ENCODE measurements at places on chromosomes 2 and 18.
A peak's percentile ranks its signal among the peaks of the same experiment; 100 is the strongest.

DNA sequence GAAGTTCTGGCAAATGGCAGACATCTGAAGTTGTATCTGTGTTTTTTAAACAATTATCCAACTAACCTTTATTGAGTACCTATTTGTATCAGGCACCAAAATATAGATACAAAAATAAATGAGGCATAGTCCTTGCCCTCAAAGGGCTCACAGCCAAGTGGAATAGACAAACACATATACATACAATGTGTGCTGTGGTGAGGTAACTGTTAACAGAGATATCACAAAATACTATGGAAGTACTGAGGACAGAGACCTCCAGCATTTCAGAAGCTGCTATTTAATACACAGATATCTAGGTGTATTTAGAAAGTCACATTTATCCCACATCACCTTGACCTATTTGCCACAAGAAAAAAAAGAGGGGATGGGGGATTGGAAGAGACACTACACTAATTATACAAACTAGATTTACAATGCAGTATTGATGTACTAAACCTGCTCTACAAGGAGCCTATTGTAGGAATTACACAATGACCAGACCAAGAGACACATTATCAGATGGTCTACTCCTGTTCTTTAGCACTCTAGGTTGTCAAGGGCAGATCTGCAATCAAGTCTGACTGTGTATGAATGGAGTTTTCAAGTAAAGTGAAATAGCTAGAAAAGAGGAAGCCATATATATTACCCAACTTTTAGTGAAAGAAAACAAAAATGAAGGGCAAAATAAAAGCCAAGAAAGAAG, 62.2 kb downstream of the SPIRE1 start:
- DNase-seq: no peak

GRCh38 chr2:239401067-239401880, 454 bp upstream of the HDAC4 start:
- DNase-seq: peak; percentile 95

- DNase-seq: no peak
These were observed 196.1 kb downstream of the CPS1 start for GRCh38 chr2:210752532-210752931.

GRCh38 chr2:54755641-54756326, 32.3 kb downstream of the EML6 start:
- DNase-seq: no peak

GRCh38 chr2:37390777-37391176, 46.3 kb downstream of the QPCT start:
- DNase-seq: no peak

DNA sequence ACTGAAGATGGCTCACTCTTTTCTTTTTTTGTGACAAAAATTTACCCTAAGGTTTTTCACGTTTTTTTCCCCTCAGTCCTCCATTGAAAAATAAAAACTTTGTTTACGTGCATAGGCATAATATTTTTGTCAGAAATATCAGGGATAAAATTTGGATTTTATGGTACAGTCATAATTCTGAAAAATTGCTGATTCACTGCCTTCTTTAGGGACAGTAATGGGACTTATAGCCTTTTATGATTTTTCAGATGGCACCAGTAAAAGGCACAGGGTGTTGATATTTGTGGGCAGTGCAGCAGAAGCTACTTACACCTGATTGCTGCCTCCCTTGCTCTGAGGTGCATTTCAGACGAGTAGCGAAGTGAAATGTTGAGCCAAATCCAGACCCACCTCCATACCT, 139.4 kb upstream of the CDCA7 start:
- DNase-seq: no peak

GRCh38 chr18:46001892-46002291, 34.8 kb upstream of the EPG5 start:
- no peak for DNase-seq

GRCh38 chr18:7177116-7177744, 53.7 kb upstream of the LRRC30 start:
- peak; percentile 2 for DNase-seq

DNA sequence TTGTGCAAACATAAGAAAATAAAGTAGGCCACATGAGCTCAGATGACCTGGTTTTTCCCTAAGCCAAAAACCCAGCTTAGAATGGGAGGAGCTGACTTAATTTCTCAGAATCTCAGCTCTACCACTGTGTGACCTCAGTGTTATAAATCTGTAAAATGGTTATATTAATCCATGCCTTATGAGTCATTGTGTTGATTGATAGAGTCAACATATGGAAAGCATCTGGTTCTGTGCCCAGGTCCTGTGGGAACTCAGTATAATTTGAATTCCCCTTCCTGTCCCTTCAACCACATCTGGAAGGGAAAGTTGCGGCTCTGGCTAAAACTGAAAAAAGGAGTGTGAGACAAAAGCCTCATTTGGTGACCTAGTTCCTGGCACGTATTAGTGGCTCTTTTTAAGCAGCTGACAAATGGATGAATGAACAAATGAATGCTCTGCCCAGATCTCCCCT, 25.7 kb downstream of the TMEM177 start:
- no peak for DNase-seq

- DNase-seq: no peak
These were observed 112.3 kb downstream of the BCL2 start for GRCh38 chr18:63207143-63207790.

GRCh38 chr18:48106976-48107781, 176.7 kb upstream of the SMAD2 start:
- peak; percentile 22 for DNase-seq

- DNase-seq: no peak
These were observed 92.3 kb downstream of the KCTD1 start for GRCh38 chr18:26456070-26456491.

DNA sequence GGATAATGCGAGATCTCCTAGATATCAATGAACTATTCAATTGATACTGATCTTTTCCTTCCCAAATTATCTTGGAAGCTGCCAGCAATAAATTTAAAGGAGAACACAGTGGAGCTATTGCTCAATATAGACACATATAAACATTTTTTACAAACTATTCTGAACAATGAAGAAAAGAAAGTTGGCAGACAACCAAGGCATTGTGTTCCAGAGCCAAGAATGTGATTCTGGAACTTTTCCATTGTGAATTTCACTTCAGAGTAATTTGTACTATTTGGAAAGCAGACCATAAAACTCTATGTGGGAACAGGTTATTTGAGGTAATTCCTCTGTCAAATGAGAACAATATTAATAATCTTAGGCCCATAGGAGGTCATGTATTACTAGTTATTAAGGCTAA, 588.2 kb downstream of the IRS1 start:
- DNase-seq: no peak

DNA sequence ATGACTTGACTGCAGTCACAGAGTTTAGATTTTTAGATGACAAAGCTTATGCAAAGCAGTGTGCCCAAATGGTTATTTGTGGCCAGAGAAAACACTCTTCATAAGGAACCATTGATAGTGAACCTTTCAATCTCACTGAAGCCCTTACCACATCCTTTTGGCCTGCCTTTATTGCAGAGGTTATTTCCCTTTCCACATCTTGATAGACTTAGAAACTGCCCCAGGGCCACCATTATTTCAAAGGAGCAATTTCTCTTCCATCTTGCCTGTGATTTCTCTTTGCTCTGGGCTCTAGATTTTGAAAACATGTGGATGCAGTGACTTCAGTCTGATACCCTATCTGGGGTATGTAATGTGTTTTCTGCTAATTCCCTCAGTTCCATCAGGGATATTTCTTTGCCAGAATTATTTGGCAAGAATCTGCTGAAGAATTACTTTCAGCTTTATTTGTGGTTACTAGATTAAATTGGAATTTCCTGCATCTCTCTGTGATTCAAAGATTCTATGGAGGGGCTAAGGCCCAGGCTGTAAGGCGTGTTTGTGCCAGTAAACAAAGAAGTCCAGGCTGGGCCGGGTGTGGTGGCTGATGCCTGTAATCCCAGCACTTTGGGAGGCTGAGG, 51.0 kb downstream of the MOGAT1 start:
- DNase-seq: no peak
